H9 (cell line): ENCODE measurements at places on chromosomes 3 and 15. TPM values are rescaled to one million over a fixed set of nuclear protein-coding genes. Genes with fewer than 3 reads are reported as not detected.

Gene PLA2G4E
- not detected in 2 replicates for total RNA-seq

Gene TM4SF1
- total RNA-seq = 1.2 and 2.2 TPM in 2 replicates

Gene ROBO1
- total RNA-seq = 62.2 and 62.7 TPM in 2 replicates

Gene HCLS1
- 1.1 and 1.2 TPM in 2 replicates for total RNA-seq

Gene KIF15
- total RNA-seq = 25.0 and 25.8 TPM in 2 replicates

Gene DPPA4
- 796 and 821 TPM in 2 replicates for total RNA-seq

Gene SEMA3G
- total RNA-seq = 1.7 and 2.4 TPM in 2 replicates

Gene GOLGA8J
- total RNA-seq = not detected in 2 replicates

Gene SAXO2
- total RNA-seq = 2.6 and 3.1 TPM in 2 replicates

Gene DTX3L
- 6.6 and 7.5 TPM in 2 replicates for total RNA-seq

Gene LNP1
- total RNA-seq = 4.1 and 4.2 TPM in 2 replicates

Gene CTXN2
- total RNA-seq = 0.11 TPM in 2 replicates

Gene CD200R1
- not detected in 2 replicates for total RNA-seq

- no peaks in the 10 kb centered on the region for H3K36me3 ChIP-seq
- peaks cover 4% of the 10 kb centered on the region; the same call in 1 of the 2 replicates for H3K4me1 ChIP-seq
- H3K27me3 ChIP-seq = no peaks in the 10 kb centered on the region
- no peak overlapping the region for H3K4me3 ChIP-seq
- no peak overlapping the region for H3K27ac ChIP-seq
- no peak for DNase-seq
Observed at GRCh38 chr15:63913786-63914315, 80.1 kb upstream of the HERC1 start.

GRCh38 chr15:77247116-77247515 is 172.8 kb downstream of the PEAK1 start:
- peaks cover 2% of the 10 kb centered on the region; the same call in 1 of the 3 replicates for H3K36me3 ChIP-seq
- no peak overlapping the region for H3K27ac ChIP-seq
- DNase-seq = no peak
- H3K4me3 ChIP-seq = no peak overlapping the region

DNA sequence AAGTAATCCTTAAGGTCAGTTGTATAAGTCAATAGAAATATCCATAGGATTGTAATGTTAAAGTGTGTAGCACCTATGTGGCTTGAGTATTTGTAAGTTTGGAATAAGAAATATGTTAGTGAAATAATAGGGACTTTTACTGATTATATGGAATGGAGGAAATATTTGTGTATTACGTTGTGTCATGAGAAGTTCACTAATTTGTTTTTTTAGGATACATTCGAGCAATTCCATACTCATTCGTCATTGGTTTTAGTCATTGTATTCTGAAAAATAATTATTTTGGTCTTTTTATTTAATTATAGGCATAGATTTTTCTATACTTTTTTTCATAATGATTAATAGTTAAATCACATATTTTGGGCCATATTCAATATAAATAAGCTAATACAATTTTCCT is 21.0 kb downstream of the MBNL1 start:
- DNase-seq = no peak
- no peaks in the 10 kb centered on the region for H3K27me3 ChIP-seq
- no peaks in the 10 kb centered on the region for H3K36me3 ChIP-seq

GRCh38 chr3:38283810-38284755 is 2.0 kb downstream of the SLC22A14 start:
- no peak overlapping the region for H3K4me3 ChIP-seq
- no peaks in the 10 kb centered on the region for H3K36me3 ChIP-seq
- no peaks in the 10 kb centered on the region for H3K4me1 ChIP-seq
- no peak for DNase-seq

GRCh38 chr15:101050623-101051290 is 131.6 kb downstream of the LRRK1 start:
- no peaks in the 10 kb centered on the region for H3K27me3 ChIP-seq
- H3K27ac ChIP-seq = no peak overlapping the region
- no peaks in the 10 kb centered on the region for H3K36me3 ChIP-seq
- no peak overlapping the region for H3K4me3 ChIP-seq

- H3K4me3 ChIP-seq = no peak overlapping the region
- no peaks in the 10 kb centered on the region for H3K27me3 ChIP-seq
- H3K36me3 ChIP-seq = peaks cover 4% of the 10 kb centered on the region; the same call in 1 of the 3 replicates
Observed at GRCh38 chr15:39852250-39852649, 67.8 kb downstream of the GPR176 start.

DNA sequence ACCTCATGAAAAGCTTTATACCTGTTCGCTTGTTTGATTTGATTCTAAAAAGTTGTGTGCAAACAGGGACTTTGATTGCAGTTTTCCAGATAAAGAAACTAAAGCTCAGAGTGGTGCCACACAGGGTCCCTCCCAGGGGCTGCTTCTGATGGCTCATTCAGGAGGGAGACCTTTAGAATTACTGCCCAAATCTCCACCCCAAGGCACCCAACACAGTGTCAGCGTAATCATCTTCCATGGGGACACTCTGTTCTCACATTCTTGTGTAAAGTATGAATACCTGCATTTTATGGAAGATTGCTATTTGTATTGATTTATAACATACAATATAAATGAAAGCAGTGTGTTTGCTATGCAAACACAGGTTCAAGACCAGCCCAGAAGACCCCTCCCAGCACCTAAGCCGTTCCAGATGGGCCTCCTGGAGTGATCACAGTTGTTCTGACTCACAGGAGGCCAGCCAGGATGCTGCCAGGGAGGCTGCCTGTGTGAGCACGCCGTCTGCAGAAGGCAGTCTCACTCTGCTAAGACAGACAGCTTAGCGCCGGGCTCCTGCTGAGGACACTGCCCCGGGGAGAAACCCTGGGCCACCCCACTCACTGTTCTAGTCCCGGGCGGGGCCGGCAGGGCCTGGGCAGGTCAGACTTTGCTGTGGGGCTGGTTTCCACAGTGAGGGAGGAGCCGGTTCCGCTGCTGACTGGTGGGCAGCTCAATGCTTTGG is 185.6 kb downstream of the FAM43A start:
- DNase-seq = peak; percentile 46
- peaks cover 4% of the 10 kb centered on the region; the same call in 1 of the 2 replicates for H3K4me1 ChIP-seq
- H3K27ac ChIP-seq = no peak overlapping the region

- H3K4me1 ChIP-seq = no peaks in the 10 kb centered on the region
- no peak for DNase-seq
- no peaks in the 10 kb centered on the region for H3K27me3 ChIP-seq
- no peak overlapping the region for H3K4me3 ChIP-seq
Observed at GRCh38 chr15:55457401-55458022, 49.2 kb downstream of the PIERCE2 start.

GRCh38 chr3:158205994-158206393 is 96.1 kb downstream of the RSRC1 start:
- peaks cover 4% of the 10 kb centered on the region for H3K36me3 ChIP-seq
- no peak for DNase-seq
- no peaks in the 10 kb centered on the region for H3K27me3 ChIP-seq
- H3K4me3 ChIP-seq = no peak overlapping the region

DNA sequence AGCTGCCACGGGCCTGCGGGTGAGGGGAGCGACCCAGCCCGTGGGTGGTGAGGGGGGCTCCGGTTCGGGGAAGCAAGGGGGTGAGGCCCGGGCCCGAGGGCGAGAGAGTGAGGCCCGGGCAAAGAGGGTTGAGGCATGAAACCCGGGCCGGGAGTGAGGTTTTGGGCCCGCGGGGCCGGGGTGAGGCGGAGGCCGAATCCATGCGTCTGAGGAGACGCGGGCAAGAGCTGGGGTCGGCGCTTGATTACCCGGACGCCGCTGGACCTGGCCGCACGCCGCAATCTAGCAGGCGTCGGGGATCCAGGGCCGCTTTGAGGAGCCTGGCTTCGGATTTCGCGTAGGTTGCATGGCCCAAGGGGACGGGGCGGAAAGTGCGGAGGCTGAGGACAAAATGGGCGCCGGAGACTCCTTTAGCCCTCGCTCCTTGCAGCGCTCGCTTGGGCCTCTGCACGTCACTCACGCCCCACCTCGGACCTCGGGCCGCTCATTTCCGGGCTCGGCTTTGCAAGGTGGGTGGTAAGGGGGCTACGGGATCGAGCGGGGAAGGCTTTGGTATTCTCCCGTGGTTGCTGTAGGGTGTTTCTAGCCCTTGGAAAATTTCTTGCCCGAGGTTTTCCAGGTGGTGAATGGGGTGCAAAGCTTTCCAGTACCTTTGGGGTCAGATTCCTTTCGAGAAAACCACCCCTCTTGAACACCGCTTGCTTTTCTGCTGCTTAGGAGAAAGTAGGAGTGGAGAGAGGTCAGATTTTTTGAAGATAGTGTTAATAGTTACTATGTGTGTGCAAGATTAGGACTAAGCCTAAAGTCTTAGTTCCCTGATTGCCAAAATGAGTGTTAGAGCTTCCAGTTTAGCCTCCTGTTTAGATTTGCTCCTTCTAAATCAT is 827 bp downstream of the SLC25A36 start:
- H3K27me3 ChIP-seq = no peaks in the 10 kb centered on the region
- H3K4me1 ChIP-seq = no peaks in the 10 kb centered on the region
- peak; percentile 75 for DNase-seq
- peak overlapping the region; percentile 96 for H3K4me3 ChIP-seq
- no peak overlapping the region for H3K27ac ChIP-seq

- no peak overlapping the region for H3K27ac ChIP-seq
- no peaks in the 10 kb centered on the region for H3K36me3 ChIP-seq
- DNase-seq = no peak
- H3K4me1 ChIP-seq = no peaks in the 10 kb centered on the region
Observed at GRCh38 chr3:187836823-187837770, 91.8 kb upstream of the BCL6 start.

DNA sequence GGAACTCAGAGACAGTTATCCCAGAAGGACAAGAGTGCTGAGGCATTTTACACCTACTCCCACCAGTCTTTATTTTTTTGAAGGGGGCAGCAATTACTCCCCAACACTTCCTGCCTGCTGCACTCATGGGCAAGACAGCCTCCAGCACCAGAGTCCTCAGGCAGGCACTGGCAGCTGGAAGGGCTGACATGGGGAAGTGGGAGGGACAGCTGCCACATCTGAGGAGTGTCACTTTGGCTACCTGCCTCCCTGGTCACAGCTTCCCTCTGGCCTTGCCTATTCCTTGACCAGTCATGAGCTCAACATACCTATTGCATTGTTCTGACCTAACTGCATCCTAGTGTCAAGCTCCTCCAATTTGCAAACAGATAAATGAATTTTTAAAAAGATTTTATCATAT is 10.2 kb upstream of the LACTB start:
- no peaks in the 10 kb centered on the region for H3K36me3 ChIP-seq
- no peaks in the 10 kb centered on the region for H3K27me3 ChIP-seq
- DNase-seq = no peak
- no peaks in the 10 kb centered on the region for H3K4me1 ChIP-seq

- H3K4me3 ChIP-seq = no peak overlapping the region
- no peaks in the 10 kb centered on the region; the same call in 1 of the 2 replicates for H3K4me1 ChIP-seq
- H3K36me3 ChIP-seq = peaks cover 4% of the 10 kb centered on the region; the same call in 1 of the 2 replicates
Observed at GRCh38 chr3:88311826-88312225, 162.1 kb downstream of the C3orf38 start.

DNA sequence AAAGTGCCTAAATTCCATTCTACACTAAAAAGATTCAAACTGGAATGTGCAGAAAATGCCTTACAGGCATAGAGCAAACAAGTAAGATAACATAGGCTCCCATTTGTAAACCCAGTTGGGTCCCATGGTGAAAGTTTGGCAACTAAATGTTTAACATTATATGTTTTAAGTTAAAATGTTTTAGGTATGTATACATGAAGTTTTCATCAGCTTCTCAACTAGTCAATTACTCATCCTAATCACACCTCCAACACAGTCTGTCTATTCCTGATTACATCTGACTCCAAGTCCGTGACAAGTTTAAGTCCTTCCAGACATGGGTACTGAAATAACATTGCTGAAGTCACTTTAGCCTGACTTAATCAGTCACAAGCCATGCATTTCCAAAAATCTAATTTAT is 25.0 kb downstream of the MYLK start:
- no peaks in the 10 kb centered on the region; the same call in 1 of the 2 replicates for H3K4me1 ChIP-seq
- no peaks in the 10 kb centered on the region for H3K27me3 ChIP-seq
- no peak overlapping the region for H3K4me3 ChIP-seq
- no peak for DNase-seq
- no peak overlapping the region for H3K27ac ChIP-seq
- H3K36me3 ChIP-seq = peaks cover 6% of the 10 kb centered on the region

- peaks cover 10% of the 10 kb centered on the region for H3K4me1 ChIP-seq
- peak; percentile 92 for DNase-seq
- H3K27ac ChIP-seq = no peak within 1 kb of the TSS
Observed at GRCh38 chr3:111859061-111859973, at the start of gene PHLDB2. Gene PHLDB2, plus strand, starts transcription at chr3:111859265. Its CDS starts 24,813 bp downstream, at chr3:111884078.

DNA sequence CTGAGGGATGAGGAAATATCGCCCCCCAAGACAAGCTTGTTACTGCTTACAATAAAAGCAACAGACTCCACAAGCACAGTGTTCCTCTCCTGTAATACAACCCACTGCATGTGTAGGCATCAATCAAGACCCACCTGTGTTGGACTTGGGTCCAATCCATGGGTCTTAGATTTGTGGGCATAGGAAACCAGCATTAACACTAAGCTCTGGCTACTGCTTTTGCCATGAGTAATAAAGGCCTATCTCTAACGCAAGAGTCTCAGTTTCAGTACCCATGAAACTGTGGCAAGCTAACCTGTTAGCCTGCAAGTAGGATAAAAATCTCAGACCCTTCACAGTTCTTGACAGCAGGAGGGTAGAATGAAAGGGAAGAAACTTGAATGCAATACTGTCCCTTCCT is 5.2 kb upstream of the EIF1B start:
- DNase-seq = no peak
- no peak overlapping the region for H3K4me3 ChIP-seq
- H3K4me1 ChIP-seq = peaks cover 6% of the 10 kb centered on the region; the same call in 1 of the 2 replicates
- no peak overlapping the region for H3K27ac ChIP-seq
- H3K27me3 ChIP-seq = no peaks in the 10 kb centered on the region
- H3K36me3 ChIP-seq = peaks cover 6% of the 10 kb centered on the region; the same call in 1 of the 2 replicates

- H3K4me3 ChIP-seq = no peak overlapping the region
- peaks cover 2% of the 10 kb centered on the region; the same call in 1 of the 2 replicates for H3K27me3 ChIP-seq
- no peaks in the 10 kb centered on the region for H3K36me3 ChIP-seq
- no peak for DNase-seq
- no peak overlapping the region for H3K27ac ChIP-seq
Observed at GRCh38 chr3:186821429-186822387, 15.4 kb upstream of the RFC4 start.

DNA sequence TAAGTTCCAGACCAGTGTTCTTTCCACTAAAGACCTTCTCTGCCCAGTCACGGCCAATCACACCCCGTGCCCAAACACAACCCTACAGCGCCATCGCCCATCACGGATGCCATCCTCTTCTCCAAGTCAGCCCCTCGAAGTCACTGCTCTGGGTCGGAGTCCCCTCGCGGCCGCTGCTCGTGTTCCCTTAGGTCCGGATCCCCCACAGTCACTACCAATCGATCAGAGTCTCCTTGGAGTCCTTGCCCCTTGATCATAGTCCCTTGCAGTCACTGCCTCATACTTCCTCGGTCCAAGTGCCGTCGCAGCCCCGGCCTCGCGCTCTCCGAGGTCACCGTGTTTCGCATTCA is 461 bp downstream of the PCYT1A start:
- peaks cover 3% of the 10 kb centered on the region for H3K4me1 ChIP-seq
- no peaks in the 10 kb centered on the region for H3K27me3 ChIP-seq
- peak overlapping the region; percentile 98 for H3K4me3 ChIP-seq
- no peaks in the 10 kb centered on the region for H3K36me3 ChIP-seq
